ENCODE measurements at places on chromosomes 12 and 14.
A peak's percentile ranks its signal among the peaks of the same experiment; 100 is the strongest.

DNA sequence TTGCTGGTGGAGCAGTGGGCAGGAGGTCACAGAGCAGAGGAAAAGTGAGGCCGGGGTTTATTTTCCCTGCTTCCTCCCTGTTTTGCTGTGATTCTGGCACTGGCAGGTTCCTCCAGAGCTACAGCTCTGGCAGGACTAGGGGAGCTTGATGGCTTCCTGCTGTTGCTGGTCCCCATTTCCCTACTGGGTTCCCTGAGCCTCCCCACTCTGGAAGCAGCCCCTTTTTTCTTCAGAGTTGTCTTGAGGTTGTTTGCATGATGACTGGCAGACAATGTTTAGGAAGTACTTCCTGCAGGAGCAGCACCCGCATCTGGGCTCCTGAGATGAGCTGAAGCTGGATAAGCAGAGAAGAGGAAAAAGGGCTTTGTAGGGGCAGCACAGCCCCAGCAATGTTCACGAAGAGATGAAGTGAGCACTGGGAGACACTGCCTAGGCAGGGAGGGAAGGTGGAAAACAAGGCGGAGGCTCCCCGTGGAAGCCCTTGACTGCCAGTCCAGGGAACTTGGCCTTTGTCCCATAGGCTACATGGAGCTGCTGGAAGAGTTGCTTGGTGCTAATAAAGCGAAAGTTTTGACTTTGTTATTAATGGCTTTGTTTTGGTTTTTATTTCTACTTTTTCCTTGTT is 126.9 kb downstream of the SLC38A6 start:
- no peak for DNase-seq

GRCh38 chr14:105473677-105474482 is 741 bp upstream of the CRIP2 start:
- peak; percentile 89 for DNase-seq

DNA sequence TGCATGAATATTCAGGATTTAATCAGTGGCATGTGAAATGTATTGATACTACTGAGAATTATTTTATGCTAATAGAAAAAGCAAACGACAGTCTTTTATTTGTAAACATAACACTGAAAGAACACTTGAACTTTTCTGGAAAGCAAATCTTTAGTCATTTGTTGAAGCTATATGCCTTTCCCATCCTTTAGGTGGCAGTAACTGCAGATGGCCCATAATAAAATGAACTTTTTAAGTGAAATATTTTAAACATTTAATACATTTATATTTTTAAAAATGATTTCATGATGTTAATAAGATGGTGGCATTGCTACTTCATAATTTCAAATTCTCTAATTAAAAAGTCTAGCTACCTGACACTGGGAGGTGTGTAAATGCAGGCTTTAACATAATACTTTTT is 13.9 kb upstream of the KRR1 start:
- DNase-seq, result no peak

- DNase-seq, result no peak
Observed at GRCh38 chr12:45017916-45018315, 33.0 kb downstream of the DBX2 start.

GRCh38 chr12:67989184-67989920 is at the start of gene IFNG-AS1:
IFNG-AS1 (plus strand) TSS chr12:67989447.
- no peak for DNase-seq

DNA sequence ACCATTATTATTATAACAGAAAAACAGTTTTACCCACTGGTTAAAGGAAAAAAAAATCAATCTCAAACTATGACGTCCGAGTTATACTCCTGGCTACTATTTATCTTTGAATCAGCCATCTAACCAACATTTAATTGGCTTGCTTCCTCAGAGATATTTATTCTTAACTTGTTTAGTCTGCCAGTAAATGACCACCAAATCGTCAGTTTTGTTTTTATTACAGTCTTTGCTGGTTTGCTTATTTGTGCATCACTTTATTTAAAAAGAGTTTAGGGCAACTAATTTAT is 71.2 kb downstream of the RASSF8 start:
- no peak for DNase-seq

GRCh38 chr12:18578191-18578590 is 159.6 kb downstream of the PLCZ1 start:
- DNase-seq, result no peak

DNA sequence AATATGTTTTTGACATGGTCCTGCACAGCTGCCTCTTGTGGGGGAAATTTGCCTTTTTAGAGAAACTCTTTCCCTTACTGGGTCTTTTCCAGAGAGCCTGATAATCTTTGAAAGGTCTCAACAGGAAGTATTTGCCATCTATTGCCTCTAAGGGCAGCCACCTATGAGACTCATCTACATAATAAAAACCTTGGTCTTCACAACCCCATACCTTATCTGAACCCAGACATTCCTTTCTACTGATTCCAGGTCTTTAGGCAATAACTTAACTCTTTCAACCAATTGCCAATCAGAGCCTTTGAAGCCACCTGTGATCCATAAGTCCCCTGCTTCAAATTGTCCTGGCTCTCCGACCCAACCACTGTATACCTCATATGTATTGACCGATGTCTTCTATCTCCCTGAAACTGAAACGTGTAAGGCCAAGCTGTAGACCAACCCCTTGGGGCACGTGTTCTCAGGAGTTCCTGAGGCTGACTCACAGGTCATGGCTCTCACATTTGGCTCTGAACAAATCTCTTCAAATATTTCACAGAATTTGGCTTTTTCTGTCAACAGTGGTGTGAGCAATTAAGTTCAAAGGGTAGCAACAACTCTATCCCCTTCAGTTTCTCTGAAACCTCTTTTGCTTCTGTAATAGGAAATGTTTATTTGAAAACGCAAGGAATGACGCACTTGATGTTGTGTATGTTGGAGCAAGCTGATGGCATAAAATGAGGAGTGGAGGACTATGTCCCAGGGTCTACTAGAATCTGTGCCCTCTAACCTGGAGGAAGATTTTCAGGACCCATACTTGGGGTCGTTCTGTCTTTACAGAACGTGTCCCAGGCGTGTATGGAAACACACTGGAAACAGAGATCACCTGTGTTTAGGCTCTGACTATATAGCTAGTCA is 49.2 kb upstream of the EIF5 start:
- no peak for DNase-seq

GRCh38 chr14:88599761-88600439 is 37.1 kb downstream of the ZC3H14 start:
- no peak for DNase-seq

GRCh38 chr12:59186451-59186850 is 266.1 kb upstream of the LRIG3 start:
- no peak for DNase-seq

- peak; percentile 26 for DNase-seq
Observed at GRCh38 chr14:102829016-102829548, 51.8 kb downstream of the TRAF3 start.

- peak; percentile 88 for DNase-seq
Observed at GRCh38 chr14:92687681-92688433, 60.6 kb downstream of the LGMN start.

DNA sequence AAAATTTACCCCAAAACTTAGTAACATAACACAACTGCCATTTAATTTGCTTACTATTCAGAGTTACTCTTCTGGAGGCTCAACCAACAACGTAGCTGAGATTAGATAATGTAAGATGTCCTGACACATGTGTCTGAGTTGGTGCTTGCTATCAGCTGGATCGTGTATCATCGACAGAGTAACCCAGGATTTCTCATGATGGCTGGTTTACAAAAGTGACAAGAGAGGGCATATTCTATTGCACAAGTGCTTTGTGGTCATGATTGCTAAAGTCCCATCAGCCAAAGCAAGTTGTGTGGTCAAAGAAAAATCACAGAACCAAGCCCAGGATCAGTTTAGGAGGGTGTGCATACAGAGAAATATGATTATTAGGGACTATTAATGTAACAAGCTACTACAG is 73.4 kb downstream of the CAPZA3 start:
- no peak for DNase-seq

DNA sequence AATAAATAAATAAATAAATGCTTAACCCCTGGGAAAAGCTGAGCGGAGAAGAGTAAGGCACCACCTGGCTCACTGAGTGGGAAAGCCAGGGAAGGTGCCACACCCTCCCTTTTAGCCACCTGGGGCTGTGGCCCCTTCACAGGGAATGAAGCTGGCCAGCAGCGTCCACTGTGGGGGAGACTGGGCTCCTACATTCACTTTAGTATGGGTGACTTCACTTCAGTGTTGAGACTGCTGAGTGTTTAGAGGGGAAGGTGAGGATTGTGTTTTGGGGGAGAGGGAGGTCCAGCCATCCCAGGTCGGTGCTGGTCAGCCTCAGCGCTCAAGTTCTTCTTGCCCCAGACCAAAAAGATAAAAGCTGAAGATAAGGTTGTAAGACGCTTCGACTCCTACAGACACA is 1.6 kb downstream of the NAB2 start:
- DNase-seq, result no peak

DNA sequence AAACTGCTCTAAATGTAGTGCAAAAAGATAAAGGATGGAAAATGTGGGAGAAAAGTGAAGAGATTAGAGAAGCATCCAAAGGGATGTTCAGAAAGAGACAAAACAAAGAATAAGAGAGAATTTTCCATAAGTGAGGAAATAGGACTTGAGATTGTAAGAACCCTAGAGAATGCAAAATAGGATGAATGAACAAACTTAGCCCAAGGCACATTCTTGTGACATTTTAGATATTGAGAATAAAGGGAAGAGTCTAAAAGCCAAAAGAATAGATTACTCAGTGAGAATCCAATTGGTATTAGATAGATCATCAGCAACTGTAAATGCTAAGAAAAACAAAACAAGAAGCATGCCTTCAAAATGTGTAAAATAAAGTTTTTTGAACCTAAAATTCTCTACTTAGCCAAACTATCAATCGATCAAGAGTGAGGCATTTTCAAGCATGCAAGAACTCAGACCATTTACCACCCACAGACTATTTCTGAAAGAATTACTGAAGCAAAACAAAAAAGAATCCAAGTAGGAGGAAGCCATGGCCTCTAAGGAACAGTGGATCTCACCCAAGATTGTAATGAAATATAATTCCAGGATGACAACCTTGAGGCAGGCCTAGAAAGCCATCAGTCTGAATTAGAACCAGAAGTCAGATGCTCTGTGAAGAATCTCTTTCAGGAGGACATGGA is 33.5 kb downstream of the DYRK2 start:
- DNase-seq, result no peak

- no peak for DNase-seq
Observed at GRCh38 chr12:68998041-68998440, 65.1 kb upstream of the CPM start.

- DNase-seq, result no peak
Observed at GRCh38 chr12:39935839-39936238, 170.0 kb downstream of the SLC2A13 start.

DNA sequence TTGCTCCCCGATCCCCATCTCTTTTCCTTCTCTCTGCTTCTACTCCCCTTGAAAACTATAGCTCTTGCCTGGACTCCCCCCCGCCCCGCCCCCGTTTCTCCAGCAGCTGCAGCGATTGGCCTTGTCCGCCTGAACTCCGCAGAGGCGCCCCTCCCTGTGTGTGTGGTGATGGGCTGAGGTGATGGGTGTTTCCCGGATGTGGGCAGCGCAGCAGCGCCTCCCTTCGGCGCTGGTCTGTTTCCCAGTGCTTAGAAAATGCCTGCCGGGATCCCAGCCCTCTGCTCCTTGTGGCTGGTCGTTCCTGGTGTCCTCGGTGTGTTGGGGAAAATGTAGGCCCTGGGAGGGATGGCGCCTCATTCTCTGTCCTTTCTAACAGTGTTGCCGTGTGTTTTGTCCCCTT is 43.3 kb downstream of the GALNT8 start:
- peak; percentile 6 for DNase-seq

Measured in NCI-H524 (cell line).